ENCODE measurements at places on chromosomes 3 and 15.

DNA sequence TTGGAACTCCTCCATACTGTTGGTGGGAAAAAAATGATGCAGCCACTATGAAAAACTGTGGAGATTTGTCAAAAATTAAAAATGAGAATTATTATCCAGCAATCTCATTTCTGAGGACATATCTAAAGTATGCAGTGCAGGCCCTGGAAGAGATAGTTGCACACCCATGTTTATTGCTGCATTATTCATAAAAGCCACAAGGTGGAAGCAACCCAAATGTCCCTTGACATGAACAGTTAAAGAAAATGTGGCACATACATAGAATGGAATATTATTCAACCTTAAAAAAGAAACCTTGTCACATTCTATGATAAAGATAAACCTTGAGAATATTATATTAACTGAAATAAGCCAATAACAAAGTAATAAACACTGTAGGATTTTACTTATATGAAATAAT, 80.9 kb upstream of the ARHGEF26 start:
- DNase-seq = no peak

DNA sequence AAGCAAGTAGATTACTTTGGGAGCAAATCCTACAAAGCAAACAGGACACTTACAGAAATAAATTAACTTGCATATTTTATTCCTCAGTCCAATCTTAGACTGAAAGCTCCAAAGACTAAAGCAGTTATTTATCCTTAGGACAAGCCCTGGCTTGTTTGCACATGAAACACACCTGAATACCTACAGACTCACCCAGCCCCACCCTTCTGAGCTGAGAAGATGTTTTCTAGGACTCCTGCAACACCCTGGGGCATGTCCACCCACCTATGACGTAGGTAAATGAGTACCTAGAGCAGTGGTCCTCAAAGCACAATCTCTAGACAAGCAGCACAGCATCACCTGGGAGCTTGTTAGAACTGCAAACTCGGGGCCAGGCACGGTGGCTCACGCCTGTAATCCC, 80.8 kb downstream of the ANXA2 start:
- DNase-seq = no peak

GRCh38 chr15:100226107-100226506, 115.7 kb downstream of the ADAMTS17 start:
- DNase-seq = no peak

GRCh38 chr3:81363816-81364215, 397.6 kb downstream of the GBE1 start:
- DNase-seq = no peak

- peak; percentile 78 for DNase-seq
These were observed 32.4 kb downstream of the CDAN1 start for GRCh38 chr15:42704492-42704926.

DNA sequence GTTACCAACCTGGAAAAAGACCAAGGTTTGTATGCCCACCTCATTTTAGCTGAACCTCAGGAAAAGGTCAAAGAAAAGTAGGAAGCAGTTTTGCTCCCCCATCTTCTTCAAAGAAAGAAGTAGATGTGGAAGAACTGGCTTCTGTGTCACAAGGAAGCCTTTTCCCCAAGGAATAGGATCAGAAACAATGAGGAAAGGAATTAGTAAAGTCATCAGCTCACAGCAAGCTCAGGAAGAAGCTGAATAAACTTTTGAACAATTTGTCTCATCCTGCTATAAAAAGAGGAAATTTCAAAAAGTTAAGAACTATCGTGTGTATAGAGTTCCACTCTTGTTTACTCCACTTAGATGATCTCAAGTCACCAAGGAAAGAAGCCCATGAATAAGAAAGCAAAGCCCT, 174.2 kb downstream of the PDE8A start:
- no peak for DNase-seq

DNA sequence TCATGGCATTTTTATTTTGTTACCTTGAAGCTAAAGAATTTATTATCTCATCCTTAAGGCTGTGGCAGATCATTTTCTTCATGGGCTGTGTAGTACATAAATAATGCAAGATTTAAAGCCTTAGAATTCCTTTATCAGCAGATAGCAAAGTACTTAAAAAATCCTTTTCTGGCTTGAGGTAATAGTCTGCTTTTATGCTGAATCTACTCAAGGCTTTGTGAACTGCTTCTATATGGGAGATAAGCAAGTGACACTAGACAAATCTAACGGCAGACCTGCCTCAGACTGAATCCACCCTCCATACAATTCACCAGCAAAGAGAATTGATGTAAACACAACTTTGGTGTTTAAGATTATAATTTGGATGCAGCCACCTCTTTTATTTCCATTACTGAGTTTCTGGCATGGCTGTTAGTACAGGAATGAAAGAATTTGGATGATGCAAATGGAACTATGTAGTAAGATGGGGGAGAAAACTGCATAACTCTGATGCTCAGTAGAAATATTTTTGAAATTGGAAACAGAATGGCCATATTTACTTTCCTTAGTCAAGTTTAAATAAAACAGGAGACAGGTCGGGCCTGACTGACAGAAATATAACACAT, 1121.5 kb downstream of the NAALADL2 start:
- peak; percentile 5 for DNase-seq

All from AG08396 (cell line).